Omental fat pad (tissue), 4 donors: ENCODE measurements at places on chromosomes 6 and 20. TPM values are rescaled to one million over a fixed set of nuclear protein-coding genes. Genes with fewer than 3 reads are reported as not detected.

Gene PI16
- 41.9 TPM for total RNA-seq

Gene ABCF1
- 50.7 TPM for total RNA-seq

Gene FYN
- total RNA-seq: 281 TPM

Gene HACE1
- total RNA-seq: 9.8 TPM

Gene VGLL2
- total RNA-seq: not detected

Gene ENPP1
- 16.8 TPM for total RNA-seq

Gene DEFB119
- total RNA-seq: not detected

Gene GPR63
- total RNA-seq: 1.7 TPM

Gene PRPF6
- 41.6 TPM for total RNA-seq

Gene LY6G6C
- total RNA-seq: 0.74 TPM

Gene LTB
- 0.72 TPM for total RNA-seq

Gene NKX2-2
- not detected for total RNA-seq

Gene TRIM31
- not detected for total RNA-seq

Gene TGM2
- total RNA-seq: 72.7 TPM
